ENCODE measurements at places on chromosomes 6 and 20.

DNA sequence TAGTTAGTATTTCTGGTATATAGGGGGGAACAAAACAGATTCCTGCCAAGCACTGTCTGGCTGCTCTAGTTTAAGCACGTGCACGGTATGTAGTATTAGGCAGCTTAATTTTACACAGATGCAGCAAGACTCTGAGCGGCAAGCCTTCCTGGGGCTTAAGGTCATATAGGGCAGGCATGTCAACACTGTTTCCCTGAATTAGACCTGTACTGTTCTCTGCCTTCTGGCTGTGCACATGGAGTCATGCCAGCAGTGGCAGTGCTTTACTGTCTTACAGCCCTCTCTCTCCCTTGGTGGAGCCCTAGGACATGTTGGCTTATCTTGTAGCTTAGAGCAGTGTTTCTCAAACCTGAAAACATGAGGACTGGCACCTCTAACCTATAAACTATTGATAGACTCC is 56.6 kb downstream of the PHF20 start:
- DNase-seq: no peak

DNA sequence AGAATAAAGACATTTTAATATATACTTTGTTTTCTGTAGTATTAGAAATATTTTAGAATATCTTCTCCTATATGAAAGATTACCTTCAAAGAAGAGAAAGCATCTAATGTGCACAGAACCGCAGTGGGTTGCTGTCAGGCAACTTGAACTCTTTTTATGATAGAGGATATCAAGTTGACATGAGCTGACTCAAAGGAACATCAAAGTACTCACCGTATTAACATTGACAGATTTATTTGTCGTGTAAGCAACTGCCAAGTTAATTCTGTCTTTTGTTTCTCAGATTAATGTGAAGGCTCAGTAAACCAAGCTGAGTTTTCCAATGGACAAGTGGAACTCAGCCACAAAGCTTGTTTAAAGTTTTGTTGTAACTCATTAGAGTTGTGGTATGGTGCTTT is 2.2 kb upstream of the GINM1 start:
- DNase-seq: no peak

DNA sequence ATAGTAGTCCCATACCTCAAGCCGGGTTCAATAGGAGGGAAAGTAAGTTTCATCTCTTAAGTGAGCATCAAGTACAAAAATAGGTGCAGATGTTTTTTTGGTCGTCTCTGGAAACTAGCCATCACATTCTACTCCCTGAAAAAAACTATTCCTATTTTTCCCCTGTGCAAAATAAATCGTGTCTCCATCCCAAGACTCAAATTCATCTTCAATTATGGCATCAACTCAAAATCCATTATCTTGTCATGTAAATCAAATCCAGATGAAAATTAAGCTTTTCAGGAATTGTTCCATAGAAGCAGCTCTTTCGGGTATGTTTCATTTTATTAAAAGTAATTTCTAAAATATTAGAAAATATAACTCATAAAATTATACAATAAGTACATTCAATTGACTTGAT is 1368.4 kb downstream of the GRIK2 start:
- no peak for DNase-seq

- no peak for DNase-seq
These were observed 4.2 kb downstream of the AHI1 start for GRCh38 chr6:135493218-135493961.

DNA sequence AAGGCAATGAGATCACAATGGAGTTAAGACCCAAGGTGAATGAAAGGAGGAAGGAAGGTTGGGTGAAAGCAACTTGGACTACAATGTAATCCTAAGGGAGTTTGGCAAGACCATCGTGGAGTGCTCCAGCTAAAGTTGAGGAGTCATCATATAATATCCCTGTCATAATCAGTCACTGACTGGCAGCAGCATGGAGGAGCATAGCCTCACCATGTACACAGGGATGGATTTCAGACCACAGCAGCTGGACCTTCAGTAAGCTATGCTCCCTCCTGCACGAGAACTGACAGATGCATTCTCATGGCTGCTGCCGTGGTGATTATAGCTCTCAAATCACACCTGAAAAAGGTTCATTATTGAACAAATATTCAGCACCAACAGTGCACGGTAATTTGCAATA is 43.0 kb downstream of the GOPC start:
- no peak for DNase-seq

GRCh38 chr6:74181471-74181870 is 485.5 kb downstream of the CD109 start:
- no peak for DNase-seq

DNA sequence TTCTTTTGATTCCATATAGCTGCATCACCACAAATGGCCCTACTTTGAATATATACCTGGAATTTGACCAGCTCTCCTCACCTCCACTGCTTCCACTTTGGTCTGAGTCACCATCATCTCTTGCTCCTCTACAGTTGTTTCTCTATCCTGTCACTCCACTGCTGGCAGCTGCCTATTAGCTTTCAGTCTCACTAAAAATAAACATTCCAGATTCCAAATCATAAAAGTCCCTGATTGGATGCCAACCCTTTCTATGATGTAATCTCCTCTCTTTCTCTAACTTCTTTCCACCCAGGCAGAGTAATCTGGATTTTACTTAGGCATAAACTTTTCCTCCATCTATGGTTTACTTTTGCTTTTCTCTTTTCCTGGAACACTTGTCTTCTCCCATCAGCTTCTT is 49.1 kb downstream of the RFPL4B start:
- no peak for DNase-seq

DNA sequence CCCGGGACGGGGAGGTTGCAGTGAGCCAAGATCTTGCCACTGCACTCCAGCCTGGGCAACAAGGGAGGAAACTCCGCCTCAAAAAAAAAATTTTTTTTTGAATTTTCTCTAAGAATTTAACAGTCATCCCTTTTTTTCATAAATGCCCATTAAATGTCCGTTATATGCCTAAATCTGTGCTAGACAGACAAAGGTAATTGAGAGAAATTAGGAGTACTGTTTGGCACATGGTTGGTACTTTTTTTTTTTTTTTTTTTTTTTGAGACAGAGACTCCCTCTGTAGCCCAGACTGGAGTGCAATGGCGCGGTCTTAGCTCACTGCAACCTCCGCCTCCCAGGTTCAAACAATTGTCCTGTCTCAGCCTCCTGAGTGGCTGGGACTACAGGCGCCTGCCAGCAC is 1.7 kb downstream of the PCMT1 start:
- no peak for DNase-seq

- no peak for DNase-seq
These were observed 119.6 kb downstream of the TMEM242 start for GRCh38 chr6:157203764-157204163.

GRCh38 chr6:151891524-151891923 is 84.0 kb downstream of the ESR1 start:
- DNase-seq: no peak

DNA sequence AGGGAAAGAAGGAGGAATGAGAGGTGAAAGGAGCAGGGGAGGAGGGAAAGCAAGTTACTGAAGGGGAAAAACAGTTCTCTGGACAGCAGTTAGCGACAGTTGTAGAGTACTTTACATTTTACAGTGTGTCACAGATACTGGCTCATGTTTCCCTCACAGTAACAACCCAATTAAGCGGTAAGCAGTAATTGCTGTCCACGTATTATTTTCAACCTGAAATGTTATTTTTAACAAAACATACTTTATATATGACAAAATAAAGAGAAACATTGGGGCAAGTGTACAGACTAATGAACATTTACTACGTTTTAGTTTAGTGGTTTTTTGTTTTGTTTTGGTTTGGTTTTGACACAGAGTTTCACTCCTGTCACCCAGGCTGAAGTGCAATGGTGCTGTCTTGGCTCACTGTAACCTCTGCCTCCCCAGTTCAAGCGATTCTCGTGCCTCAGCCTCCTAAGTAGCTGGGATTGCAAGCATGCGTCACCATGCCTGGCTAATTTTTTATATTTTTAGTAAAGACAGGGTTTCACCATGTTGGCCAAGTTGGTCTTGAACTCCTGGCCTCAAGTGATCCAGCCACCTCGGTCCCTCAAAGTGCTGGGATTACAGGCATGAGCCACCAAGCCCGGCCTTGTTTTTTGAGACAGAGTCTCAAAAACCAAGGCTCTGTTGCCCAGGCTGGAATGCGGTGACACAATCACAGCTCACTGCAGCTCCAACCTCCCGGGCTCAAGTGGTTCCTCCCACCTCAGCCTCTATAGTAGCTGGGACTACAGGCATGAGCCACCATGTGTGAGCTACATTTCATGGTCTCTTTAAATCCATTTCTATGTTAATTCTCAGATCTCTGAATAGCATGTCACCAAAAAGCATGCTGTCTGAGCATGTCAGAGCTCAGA is 22.6 kb upstream of the BTN3A2 start:
- no peak for DNase-seq

DNA sequence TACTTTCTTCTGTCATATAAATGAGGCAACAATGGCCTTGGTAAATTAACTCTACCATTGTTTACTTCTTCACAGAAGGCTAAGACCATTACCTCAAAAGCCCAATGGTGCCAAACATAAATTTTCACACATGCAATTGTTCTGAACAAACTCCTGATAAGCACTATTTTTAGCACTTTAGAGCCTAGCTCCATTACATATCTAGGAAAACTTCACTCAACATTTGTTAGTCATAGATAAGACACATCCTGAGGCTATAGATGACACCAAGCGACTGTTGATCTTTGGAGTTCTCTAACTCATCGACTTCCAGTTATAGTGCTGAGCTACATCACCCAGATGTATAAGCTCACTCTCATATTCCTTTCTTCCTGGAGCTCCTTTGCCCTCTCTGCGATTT is 245.9 kb downstream of the EYS start:
- no peak for DNase-seq

Data from CD4-positive, alpha-beta T cell treated with Interferon gamma for 1 hour (primary cell).